Osteoblast (primary cell): ENCODE measurements at places on chromosomes 5 and 9. TPM values are rescaled to one million over a fixed set of nuclear protein-coding genes. Genes with fewer than 3 reads are reported as not detected.

The STPG3 gene
- 0.36 TPM in 1 of 2 replicates, not detected in the other for total RNA-seq

The PAEP gene
- not detected in 2 replicates for total RNA-seq

DNA sequence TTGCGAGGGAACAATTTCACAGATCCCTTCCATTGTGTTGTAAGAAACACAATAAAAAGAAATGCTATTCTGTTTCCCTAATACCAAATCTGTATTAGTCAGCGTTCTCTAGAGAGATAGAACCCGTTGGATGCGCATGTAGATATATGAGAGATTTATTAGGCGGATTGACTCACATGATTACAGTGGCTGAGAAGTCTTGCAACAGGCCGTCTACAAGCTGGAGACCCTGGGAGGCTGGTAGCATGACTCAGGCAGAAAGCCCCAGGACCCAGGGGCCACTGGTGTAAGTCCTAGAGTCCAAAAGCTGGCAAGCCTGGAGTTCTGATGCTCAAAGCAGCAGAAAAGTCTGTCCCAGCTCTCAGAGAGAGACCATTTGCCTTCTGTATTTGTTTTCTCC lies 18.4 kb upstream of the IL17B start:
- peak; percentile 89 for DNase-seq

- no peak for DNase-seq
Observed at GRCh38 chr5:114391321-114391720, 29.5 kb downstream of the KCNN2 start.

- DNase-seq, result no peak
Observed at GRCh38 chr9:33188711-33189110, 21.6 kb upstream of the B4GALT1 start.

DNA sequence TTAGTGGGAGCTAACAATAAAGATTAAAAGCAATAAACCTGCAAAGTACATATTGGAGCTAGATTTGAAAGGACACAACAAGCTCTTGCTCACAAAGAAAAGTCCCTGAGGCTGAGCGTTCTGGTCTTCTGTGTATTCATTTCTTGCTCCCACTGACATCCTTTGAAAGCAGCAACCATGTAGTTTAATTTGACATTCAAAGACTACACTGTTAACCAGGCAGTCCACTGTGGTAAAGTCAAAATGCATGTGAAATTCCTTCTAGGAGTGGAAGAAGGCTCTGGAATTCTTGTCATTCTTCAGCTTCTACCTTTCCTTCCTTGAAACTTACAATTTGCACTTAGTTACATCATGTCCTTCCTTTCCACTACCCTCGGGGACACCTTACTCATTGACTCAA lies 480.7 kb downstream of the CSNK1G3 start:
- no peak for DNase-seq

DNA sequence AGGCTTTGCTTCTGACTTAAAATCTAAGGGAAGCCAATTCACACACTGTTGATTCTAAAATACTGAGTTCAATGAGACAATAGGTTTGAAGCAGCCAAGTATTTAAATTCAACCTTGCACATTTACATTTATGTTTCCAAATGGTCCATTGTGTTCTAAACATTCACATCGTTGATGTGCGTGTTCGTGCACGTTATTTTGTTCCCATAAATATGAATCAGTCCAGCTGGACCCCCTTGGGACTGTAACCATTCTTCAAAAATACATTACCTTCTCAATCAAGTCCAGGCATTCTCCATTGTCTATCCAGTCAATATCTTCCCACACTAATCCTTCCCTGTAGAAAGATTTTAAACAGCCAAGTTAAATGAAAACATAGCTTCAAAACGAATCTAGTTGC lies 146.4 kb upstream of the RETREG1 start:
- no peak for DNase-seq

GRCh38 chr5:156974328-156974727 lies 11.3 kb upstream of the TIMD4 start:
- no peak for DNase-seq

DNA sequence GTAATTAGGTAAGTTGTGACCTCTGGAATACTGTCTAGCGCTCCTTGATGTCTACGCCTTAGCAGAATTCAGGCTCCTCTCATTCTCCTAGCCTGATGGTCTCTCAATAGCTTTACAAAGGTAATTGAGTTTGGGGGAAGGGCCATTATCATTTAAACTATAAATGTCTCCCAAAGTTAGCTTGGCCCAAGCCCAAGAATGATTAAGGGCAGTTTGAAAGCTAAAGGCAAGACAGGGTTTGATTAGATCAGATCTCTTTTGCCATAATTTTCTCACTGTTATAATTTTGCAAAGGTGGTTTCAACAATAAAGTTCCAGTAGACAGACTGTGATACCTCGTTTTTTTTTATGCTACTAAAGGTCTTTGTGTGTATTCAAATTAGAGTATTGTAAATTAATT lies 3.7 kb upstream of the SLC30A5 start:
- DNase-seq, result no peak

- DNase-seq, result peak; percentile 78
Observed at GRCh38 chr5:134026521-134027287, 21.9 kb upstream of the VDAC1 start.

DNA sequence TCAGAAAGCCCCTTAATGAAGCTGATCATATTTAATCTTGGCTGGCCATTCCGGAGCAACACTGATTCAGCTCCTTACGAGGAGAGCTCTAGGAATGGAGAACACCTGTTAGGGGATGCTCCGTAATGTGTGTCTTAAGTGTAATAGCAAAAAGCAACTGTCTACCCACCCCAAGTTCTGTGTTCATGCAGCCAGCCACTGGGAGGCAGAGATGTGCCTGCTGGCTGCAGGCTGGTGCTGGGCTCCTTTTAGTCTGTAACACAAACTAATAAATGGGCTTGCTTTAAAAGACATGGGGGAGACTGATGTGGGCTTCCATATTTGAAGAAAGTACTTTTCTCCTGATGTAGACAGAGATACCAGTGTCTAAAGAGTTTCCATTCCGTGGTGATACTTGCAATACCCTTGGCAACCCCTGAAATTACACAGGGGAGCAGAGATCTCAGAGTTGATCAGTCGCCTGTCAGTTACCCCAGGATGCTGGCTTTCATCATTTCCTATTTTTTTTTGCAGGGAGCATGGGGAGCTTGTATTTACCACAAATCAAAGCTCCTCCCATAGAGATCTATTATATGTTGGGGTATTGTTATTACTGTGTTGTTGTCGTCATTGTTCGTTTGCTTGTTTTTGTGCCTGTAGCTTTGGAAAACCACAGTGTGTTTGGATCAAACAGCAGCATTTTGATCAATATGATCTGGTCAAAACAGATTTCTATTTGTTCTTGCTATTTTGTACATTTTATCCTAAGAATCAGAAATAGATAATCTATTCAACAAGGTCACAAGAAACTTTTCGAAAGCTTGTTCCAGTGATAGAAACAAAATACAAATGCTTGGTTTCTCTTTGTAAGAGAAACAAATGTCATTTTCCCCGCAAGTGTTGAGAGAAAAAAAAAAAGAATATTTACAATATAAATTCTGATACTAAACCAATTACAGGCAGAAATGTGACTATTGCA lies 65.8 kb downstream of the MTX3 start:
- DNase-seq, result no peak
